ENCODE measurements at places on chromosomes 4 and X.

GRCh38 chrX:45428831-45429230 lies 228.2 kb upstream of the DIPK2B start:
- DNase-seq, result no peak

DNA sequence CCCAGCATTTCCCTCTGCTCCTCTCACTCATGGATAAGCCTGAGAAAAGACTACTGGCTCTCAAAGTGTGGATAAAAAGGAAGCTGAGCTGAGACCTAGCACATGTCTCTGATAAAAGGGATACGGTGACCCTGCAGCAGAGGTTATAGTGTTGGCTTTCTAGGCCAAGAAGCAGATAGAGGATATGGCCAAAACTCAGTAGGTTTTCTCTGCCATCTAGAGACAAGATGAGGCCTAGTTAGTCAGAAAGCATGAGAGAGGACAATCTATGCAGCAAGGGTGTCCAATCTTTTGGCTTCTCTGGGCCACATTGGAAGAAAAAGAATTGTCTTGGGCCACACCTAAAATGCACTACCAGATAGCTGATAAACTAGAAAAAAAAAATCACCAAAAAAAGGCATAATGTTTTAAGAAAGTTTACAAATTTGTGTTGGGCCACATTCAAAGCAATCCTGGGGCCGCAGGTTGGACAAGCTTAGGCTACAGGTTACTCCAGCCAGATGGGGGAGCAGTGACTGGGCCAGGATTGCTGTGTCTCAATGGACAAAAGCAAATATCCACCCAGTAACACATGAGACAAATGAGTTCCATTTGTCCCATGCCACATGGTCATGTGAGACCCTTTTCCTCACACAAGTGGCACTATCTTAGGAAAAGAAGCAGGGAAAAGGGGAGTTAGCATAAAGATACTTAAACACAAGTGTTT lies 411.4 kb downstream of the INPP4B start:
- no peak for DNase-seq

DNA sequence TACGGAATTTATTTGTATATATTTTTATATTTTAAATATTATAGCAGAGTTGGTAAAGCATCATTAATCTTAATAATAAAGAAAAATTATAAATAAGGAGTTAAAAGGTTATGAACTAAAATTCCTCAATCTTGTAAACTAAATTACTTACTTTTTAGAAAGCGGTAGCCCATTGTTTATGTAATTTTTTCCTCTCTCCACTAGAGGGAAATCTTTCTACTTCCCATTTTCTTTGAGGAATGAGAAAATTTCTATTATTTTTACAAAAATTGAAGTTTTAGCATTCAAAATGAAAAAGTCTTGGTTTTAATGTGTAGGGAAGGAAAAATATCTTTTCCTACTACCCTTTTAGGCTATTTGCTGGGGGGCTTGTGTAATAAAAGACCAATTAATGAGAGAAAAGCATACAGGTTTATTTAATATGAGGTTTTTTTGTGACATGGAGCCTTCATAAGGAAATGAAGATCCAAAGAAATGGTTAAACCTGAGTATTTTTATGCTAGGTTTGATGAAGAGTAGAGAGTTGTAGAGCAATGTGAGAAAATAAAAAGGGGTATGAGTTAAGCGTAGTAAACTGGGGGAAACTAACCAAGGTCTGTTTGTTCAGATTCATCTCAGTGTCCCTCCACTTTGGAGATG lies 68.7 kb upstream of the ADAD1 start:
- DNase-seq, result no peak

DNA sequence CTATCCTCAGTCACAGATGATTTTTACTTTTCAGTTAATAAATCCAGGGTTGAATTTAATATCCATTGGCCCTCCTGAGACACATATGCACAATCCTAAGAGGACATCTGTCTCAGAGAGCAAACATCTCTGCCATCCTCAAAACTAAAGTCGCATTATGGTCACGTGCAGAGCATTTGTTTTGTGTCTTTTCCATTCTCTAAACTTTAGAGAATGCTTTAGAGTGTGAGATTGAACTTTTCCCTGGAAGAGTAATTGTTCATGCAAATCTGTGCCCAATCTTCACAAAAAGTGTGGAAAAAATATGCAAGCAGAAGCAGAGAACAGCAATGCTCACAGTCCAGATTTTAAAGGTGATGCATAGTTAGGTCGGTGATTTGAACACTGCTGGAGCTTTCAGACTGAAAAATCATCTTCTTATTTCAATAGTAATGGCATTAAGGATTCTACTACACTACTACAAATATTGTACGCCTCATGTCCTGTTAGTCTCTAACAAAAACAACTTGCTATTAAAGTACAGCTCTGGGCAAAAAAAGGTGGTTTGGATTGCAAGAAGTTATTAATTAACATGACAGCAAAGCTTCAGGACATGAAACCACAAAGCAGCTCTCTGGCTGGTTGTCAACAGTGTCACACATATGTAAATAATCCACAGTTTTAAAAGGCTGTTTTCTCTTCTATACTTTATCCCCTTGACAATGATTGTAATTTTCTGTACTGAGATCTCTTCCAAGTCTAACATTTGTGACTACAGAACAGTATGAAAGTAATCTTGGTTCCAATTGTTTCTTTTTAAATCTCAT lies 19.9 kb downstream of the DCHS2 start:
- DNase-seq, result no peak

GRCh38 chr4:98641906-98642668 lies 16.3 kb downstream of the TSPAN5 start:
- DNase-seq, result no peak

GRCh38 chr4:11732155-11732554 lies 303.5 kb upstream of the HS3ST1 start:
- no peak for DNase-seq

DNA sequence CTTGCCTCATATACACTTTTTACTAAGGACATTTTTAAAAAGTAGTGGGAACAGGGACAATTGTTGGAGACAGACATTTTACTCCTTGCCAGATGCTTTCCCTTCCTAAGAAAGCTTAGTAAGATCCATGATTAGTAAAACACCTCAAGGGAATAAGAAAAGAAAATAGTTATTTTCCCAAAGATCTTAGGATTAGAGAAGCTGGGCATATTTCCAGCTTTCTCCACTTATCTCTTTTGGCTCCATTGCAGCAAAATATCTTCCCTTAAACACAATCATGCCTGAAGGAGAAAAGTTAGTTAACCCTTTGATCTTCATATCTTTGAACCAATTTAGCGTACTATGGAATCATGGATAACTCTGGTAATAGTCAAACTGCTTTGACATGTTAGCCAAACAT lies 257.9 kb downstream of the PCDH18 start:
- DNase-seq, result no peak

- no peak for DNase-seq
Observed at GRCh38 chrX:53481816-53482465, 47.8 kb upstream of the HSD17B10 start.

GRCh38 chr4:57974821-57975220 lies 864.6 kb upstream of the IGFBP7 start:
- no peak for DNase-seq

GRCh38 chr4:73704314-73705055 lies 35.9 kb upstream of the CXCL8 start:
- DNase-seq, result no peak

DNA sequence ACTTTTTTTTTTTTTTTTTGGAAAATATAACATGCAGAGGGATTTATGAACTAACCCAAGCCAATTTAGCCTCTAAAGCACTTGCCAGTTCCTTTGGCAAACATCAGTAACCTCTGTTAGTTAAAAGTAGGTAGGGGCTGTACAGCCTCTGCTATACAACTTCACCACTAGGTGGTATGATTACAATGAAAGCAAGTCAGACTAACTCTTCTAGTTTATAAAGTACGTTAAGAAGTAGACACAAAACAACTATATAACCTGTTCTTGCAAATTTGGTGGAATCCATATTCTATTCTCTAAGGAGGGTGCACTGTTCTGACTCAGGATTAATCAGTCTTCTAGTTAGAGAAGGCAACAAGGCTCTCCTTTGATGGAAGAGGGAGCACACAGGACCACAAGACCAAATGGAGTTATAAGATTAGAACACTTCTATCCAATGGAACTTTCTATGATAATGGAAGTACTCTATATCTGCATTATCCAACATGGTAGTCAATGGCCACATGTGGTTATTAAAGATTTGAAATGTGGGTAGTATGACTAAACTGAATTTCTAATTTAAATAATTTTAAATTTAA lies 12.8 kb downstream of the AIMP1 start:
- no peak for DNase-seq

DNA sequence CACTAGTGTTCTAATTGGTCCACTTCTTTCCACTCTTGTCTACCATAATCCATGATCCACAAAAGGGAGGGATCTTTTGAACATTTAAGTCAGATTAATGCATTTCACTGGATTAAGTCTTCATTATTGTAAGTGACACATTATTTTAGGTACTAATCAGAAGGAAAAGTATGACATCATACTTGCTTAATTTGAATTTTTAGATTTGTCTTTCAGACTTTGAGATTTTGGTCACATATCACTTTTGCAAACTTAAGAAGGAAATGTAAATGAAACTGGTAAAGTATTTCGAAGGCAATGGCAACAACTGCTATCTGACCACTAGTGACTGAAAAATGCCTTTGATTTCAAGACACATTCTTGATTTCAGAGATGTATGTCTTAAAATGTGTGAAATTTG lies 5.2 kb downstream of the MMRN1 start:
- DNase-seq, result no peak

GRCh38 chr4:107330916-107331315 lies 294.8 kb upstream of the DKK2 start:
- DNase-seq, result no peak

DNA sequence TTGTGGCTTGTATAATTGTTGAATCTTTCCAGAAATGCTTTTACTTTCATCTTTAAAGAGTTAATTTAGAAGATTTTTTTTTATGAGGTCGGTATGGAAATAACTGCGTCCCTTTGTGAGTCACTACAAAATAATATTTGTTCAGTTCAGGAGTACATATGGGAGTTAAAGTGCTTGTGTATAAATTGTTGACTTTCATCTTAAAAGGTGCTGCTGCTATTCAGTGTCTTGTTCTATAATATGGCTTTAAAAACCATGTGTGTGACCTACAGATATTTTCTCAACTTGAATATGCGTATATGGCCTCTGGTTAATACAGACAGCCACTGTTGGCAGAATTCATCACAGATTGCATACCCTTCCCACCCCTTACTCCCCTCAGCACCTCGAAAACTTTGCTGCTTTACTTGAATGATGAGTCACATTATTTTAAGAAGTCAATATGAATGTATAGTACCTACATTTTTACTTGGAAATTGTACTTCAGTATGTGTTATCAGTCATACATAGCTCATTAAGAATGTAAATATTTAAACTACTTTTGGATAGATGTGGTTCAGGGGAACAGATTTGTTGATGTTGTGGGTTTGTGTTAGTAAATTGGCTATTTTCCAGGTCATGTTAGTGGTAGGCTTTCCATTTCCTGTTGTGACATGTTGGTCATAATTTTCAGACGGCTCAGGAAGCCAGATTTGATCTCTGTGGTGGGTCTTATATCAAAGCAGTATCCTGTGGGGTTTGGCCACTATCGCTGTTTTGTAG lies 1.5 kb downstream of the CLCN3 start:
- no peak for DNase-seq

DNA sequence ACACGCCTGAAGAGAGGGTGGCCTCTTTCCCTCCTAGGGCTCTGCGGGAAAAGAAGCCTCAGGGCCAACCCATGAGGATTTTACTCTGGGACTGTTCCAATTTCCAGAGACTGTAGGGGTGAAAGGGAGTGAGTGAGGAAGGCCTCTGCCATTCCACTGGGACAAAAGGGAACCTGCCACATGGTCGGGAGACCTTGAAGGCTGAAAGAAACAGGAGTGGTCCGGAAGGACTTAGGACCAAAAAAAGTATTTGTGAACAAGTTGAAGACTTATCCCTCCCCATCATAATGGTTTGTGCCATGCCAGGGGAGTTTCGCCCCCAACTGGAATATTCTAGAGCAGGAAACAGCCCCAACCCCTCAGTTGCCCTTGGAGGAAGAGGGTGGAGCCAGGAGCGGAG lies at the start of gene TEX13B:
TSS of gene TEX13B (minus strand) at position 15 of the 400 bp plus-strand sequence. CDS start 243 bp downstream, outside the sequence.
- no peak for DNase-seq

- no peak for DNase-seq
Observed at GRCh38 chr4:130479020-130479419, 1383.1 kb downstream of the C4orf33 start.

GRCh38 chrX:97609938-97610337 lies 726.2 kb downstream of the RPA4 start:
- no peak for DNase-seq

GRCh38 chr4:21209860-21210259 lies 509.6 kb downstream of the PACRGL start:
- DNase-seq, result no peak

GRCh38 chr4:83205760-83206159 lies 78.8 kb downstream of the COQ2 start:
- no peak for DNase-seq

- DNase-seq, result no peak
Observed at GRCh38 chr4:108559068-108559793, 61.1 kb upstream of the RPL34 start.

- DNase-seq, result no peak
Observed at GRCh38 chr4:7500404-7500803, 65.7 kb upstream of the PSAPL1 start.

- no peak for DNase-seq
Observed at GRCh38 chr4:170325599-170325998, 235.8 kb upstream of the AADAT start.

DNA sequence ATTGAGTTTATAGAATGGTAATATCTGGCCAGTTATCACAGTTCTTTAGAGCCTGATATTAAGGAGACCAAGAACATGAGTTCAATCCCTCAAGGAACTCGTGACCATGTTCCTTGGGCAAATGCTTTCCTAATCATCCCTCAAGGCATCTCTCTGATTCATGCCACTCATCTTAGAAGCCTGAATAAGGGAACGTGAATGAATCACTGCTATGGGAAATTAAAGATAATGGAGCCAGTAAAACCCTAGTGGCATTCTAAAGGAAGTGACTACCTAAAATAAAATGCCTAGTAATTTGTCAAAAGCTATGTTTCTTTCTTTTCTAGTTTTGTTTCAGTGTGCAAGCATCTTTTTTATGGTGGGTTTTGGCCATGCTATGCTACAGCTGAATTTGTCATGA lies 1161.3 kb downstream of the C4orf33 start:
- DNase-seq, result no peak

- no peak for DNase-seq
Observed at GRCh38 chr4:37439809-37440474, 195.4 kb downstream of the NWD2 start.

- no peak for DNase-seq
Observed at GRCh38 chr4:89434364-89434988, 126.9 kb upstream of the GPRIN3 start.
